Spleen (tissue), 13 donors: ENCODE measurements at places on chromosomes 12 and 14.

GRCh38 chr14:104206281-104206904, 68.0 kb downstream of the KIF26A start:
- DNase-seq = no peak

GRCh38 chr14:89695846-89696245, 258.7 kb downstream of the EFCAB11 start:
- no peak for DNase-seq

GRCh38 chr14:104156142-104156541, 17.8 kb downstream of the KIF26A start:
- DNase-seq = no peak

GRCh38 chr12:16593546-16593945, 12.4 kb downstream of the LMO3 start:
- DNase-seq = no peak

DNA sequence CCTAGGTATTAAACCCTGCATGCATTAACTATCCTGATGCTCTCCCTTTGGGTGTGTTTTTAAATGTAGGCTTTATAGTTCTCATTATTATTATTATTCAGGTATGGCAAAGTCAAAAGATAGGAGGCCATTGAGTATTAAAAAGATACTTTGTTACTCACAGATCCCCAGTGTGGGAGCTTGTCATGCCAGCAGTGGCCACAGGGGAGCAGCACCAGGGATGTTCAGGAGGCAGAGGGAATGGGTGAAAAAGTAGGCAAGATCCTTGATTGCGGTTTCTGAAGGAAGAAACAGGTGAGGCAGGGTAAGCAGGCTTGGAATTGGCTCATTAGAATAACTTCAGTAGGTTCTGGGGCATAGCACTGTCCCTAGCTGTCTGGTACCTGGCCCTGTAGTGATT, 382.2 kb downstream of the MED13L start:
- no peak for DNase-seq

DNA sequence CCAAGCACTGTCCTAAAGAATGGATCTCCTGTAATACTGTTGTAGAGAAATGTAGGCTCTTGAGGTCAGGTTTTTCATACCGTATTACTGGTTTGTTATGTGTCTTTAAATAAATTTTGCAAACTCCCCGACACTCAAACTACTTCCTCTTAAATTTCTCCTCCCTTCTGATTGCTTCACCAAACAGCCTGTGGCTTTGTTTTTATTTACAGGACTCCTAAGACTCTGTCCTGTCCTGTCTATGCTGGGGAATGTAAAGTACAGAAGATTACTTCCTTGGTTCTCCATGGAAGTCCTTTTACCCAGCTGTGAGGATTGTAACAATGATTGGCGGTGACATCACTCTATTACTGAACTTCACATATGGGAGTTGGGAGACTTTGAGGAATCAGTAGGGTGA, 873.5 kb downstream of the DIO2 start:
- no peak for DNase-seq

DNA sequence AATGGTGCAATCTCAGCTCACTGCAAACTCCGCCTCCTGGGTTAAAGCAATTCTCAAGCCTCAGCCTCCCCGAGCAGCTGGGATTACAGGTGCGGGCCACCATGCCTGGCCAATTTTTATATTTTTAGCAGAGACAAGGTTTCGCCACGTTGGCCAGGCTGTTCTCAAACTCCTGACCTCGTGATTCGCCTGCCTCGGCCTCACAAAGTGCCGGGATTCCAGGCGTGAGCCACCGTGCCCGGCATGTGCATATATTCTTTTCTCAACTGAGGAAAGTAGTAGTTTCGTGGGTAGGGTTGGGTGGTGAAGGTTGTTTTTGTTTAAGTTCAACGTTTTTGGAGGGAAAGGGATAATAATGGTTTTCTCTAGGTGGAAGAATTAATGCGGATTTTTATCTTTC, 94.2 kb upstream of the CEP83 start:
- DNase-seq = no peak

- DNase-seq = no peak
These were observed 86.7 kb upstream of the FZD10 start for GRCh38 chr12:130075497-130076076.

DNA sequence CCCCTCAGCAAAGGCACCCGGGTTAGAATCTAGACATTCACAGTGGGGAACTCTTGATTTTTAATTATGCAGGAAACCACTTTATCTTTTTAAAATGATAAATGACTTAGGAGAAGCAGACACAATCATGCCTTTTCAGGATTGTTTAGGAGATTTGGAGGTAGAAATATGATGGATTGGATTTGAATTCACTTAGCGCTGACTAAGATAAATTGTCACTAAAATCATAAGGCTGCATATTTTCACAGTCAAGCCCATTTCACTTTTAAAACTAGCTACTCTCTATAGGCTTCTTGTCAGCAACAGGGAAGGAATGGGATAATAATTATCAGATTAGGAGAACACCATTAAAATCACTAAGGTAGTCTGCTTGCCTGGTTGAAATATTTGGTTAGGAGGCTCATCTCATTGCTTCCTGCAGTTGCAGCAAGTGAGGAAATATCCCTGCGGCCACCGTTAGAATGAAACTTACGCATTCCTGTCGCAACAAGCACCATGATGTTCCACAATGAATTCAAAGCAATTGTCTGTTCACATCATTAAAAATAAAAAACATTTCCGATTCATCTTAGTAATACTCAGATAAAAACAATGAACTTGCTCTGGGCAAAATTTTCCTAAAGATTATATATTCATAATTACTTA, 31.9 kb downstream of the DACT1 start:
- no peak for DNase-seq

- no peak for DNase-seq
These were observed 80.0 kb upstream of the PTPRQ start for GRCh38 chr12:80364056-80364455.
